Stimulated activated CD4-positive, alpha-beta T cell treated with anti-CD3 and anti-CD28 coated beads, Interleukin-15, amount 100 ng/mL, for 1 hour (primary cell): ENCODE measurements at places on chromosomes 4 and X.

DNA sequence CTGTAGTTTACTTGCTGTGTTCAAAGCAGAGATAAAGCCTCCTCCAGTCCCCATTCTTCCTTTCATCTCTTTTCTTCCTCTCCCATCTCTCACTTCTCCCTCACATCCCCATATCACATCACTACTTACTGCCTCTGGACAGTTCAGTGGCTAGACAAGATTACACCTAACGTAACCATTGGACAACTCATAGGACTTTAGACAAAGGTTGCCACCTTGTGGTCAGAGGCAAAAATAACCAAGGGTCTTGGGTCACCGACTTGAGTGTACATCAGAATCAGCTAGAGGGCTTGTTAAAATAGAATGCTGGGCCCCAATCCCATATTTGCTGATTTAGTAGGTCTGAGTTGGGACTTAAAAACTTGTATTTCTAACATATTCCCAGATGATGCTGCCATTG lies 109.3 kb upstream of the DGKK start:
- no peak for DNase-seq

- no peak for DNase-seq
These were observed 74.8 kb upstream of the SLC34A2 start for GRCh38 chr4:25580633-25581467.

DNA sequence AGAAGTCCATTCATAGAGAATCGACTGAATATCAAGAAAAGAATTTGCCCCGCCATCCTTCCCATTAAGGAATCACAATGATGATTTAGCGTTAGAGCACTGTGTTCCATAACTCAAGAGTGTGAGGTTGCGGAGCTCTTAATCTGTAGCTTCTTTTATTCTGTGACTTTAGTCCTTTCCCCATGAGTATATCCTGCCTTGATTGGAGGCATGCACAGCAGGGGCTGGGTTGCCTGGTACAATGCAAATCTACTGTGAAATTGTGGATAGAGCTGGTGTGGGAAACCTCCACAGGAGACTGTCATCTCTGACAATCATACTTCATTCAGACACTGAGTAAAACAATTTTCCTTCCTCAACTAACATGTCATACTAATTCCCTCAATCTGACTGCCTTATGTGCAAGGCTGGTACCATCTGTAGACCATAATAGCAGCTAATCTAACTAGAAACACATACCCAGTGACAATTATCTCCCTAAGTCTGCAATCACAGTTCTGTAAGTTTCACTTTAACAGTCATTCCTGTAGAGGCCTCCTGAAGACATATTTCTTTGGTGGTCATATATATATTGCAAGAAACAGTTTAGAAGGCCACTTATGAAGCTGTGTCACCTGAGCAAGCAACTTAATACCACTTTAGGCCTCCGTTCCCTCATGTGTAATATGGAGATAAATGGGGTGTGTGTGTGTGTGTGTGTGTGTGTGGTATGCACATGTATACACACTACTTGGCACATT lies 355.2 kb upstream of the FAM241A start:
- no peak for DNase-seq

GRCh38 chr4:74364652-74365491 lies at the start of gene EREG:
Gene EREG, plus strand, starts transcription at chr4:74365145. Its CDS starts 164 bp downstream, at chr4:74365309.
- no peak for DNase-seq

GRCh38 chr4:69984030-69984443 lies 11.7 kb upstream of the STATH start:
- no peak for DNase-seq

GRCh38 chr4:20724915-20725314 lies 24.7 kb downstream of the PACRGL start:
- DNase-seq = no peak

DNA sequence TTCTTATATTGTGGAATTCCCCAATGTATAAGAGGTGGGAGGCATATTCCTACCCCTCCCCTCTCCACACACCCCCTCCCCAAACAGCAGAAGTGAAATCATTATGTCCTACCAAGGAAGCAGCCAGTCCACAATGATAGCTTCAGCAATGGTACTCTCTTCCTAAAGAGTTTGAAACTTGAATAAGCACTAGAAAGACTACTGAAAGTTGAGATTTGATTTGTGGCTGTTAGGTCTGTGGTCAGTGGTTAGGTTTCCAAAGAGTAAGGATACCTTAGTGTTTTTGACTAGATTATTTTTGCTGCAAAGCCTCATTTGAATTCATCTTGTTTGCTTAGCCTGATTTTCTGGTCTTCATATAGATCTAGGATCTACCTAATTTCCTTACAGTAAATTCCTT lies 242.2 kb downstream of the DKK2 start:
- no peak for DNase-seq

- DNase-seq = no peak
These were observed 7.3 kb downstream of the SMIM31 start for GRCh38 chr4:164761241-164761640.

- no peak for DNase-seq
These were observed 609.7 kb downstream of the TLL1 start for GRCh38 chr4:166482758-166483157.

DNA sequence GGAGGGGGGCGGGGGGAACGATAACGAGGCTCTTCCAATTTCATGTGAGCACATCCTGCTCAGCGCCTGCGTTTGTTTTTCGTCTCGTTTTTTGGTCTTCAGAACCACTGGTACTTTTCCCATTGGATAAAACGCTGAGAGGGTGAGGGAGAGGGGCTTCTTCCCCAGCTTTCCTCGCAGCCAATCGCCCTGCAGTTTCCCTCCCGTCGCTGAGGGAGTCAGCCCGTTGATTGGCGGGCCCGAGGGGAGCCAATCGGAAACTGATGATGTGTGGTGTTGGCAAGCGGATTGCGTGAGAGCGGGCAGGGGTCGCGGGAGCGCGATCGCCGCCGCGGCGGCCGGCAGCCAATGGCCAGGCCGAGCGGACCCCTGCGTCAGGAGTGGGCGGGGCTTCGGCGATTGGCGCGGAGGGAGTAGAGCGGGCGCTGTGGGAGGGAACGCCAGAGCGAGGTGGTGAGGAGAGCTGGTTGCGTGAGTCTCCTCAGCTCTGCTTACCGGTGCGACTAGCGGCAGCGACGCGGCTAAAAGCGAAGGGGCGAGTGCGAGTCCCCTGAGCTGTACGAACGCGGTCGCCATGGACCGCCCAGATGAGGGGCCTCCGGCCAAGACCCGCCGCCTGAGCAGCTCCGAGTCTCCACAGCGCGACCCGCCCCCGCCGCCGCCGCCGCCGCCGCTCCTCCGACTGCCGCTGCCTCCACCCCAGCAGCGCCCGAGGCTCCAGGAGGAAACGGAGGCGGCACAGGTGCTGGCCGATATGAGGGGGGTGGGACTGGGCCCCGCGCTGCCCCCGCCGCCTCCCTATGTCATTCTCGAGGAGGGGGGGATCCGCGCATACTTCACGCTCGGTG lies at the start of gene TSPYL2:
Gene TSPYL2 (plus strand): TSS at position 443 of the 848 bp plus-strand sequence. CDS start 132 bp downstream, at position 575.
- peak; percentile 87 for DNase-seq

- DNase-seq = no peak
These were observed 59.1 kb upstream of the MAML3 start for GRCh38 chr4:140213116-140213515.

GRCh38 chr4:88136249-88136648 lies 22.2 kb downstream of the ABCG2 start:
- DNase-seq = no peak

GRCh38 chr4:102783006-102783405 lies 22.2 kb upstream of the MANBA start:
- no peak for DNase-seq

- no peak for DNase-seq
These were observed 23.1 kb downstream of the MAN2B2 start for GRCh38 chr4:6598127-6598526.

GRCh38 chr4:13992975-13993520 lies 365.5 kb upstream of the BOD1L1 start:
- no peak for DNase-seq
